ENCODE measurements at places on chromosomes 6 and 20.

DNA sequence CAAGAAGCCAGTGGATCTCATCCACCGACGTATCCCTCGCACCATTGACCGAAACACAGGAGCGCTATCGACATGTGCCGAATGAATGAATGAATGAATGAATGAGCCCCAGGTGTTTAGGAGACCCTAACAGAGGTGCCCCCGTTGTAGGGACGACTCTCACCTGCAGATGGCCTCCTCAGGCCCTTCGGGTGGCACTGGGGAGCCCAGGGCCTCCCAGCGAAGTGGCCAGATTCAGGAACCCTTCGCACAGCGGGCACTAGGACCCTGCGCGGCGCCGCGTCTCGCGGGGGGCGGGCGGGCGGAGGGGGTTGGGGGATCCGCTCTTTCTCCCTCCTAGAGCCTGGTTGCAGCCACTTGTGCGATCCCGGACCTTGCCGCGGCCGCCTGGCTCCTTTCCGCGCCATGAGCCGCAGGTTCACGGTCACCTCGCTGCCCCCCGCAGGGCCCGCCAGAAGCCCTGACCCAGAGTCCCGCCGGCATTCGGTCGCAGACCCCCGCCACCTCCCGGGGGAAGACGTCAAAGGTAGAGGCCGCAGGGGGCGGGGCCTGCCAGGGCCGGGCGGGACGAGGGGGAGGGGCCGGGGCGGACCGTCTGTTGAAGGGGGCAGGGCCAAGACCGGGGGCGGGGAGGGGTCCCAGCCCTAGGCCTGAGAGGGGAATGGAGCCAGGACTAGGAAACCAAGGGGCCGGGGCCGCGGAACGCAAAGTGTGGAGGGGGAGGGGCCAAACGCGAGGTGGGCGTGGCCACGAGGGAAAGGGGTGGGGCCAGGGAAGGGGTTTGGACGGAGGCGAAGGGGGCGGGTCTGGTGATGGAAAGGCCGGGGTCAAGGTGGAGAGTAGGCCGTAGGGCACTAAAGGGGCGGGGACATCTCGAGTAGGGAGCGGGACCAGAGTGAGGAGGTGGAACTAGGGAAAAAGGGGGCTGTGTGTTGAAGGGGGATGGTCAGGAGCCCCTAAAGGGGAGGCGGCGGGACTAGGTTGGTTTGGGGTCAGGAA, 7.4 kb upstream of the SLC12A5 start:
- DNase-seq, result no peak

DNA sequence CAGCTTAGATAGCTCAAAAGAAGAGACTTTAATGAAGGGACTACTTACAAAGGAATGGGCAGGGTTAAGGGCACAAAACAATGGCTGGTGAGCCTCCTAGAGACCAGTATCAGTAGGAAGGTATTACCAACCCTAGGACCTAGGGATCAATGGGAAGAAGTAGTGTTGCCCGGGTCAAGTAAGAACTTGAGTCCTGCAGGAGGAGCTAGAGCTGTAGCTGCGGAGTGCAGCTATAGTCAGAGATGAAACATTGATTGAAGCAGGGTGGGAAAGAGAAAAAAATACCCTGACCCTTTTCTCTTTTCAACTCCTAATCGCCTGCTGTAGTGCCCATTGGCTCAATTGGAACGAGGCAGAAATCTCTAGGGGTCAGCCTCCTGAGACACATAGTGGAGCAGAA, 144.0 kb downstream of the FLRT3 start:
- DNase-seq, result no peak

- DNase-seq, result no peak
Observed at GRCh38 chr6:4975506-4975905, 28.3 kb downstream of the RPP40 start.

GRCh38 chr6:27406085-27406484, 17.5 kb downstream of the ZNF391 start:
- no peak for DNase-seq

DNA sequence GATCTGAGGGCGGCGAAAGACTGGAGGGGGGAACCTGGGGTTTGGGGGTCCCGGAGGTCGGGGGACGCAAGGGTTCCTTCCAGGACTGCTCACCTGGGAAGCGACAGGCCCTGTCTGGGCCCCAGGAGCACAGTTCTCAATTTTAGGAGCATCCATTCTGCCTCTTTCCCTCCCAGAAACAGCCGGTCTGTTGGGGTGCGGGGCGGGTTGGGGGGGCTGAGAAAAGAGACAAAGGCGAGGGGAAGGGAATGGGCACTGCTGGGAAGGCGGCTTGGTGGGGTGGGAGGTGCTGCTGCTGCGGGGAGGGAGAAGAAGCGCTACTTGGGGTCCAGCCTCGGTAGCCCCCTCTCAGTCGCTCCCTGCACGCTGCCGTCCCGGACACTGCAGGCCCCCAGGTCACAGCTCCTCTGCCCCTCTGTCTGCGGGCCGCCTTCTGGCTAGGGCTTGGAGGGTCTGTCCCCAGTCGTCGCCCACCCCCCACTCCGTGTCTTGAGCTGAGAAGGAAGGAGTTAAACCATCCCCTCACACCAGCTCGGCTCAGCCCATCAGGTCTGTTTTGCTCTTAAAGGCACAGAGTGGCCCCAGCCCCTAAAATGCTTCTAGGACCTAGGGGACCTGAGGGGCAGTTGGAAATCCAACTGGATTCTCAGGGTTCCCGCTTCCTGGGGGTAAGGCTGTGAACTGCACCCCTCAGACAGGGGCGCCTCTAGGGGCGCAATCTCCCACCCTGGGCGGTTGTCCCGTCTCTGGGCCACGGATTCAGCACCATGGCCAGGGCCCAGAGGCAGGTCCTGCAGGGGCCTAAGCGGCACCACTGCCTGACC, 690 bp downstream of the GDAP1L1 start:
- no peak for DNase-seq

DNA sequence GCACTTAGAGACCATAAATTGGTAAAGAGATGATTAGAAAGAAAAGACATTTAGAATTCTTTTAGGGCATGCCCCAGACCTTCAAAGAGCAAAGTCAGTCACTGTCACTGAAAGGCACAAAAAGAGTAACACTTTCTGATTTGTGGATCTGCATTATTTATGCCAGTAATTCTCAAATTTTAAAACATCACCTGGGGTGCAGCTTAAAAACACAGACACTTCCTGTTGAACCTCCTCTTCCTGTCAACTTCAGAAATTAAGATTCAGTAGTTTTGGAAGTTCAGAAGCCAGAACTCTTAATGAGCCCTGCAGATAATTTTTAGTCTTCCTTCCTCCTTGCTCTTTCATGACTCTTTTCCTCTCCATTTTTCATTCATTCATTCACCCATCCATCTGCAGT, 137.5 kb downstream of the NRN1 start:
- no peak for DNase-seq

- peak; percentile 17 for DNase-seq
Observed at GRCh38 chr6:53492860-53493634, 51.9 kb downstream of the GCLC start.

DNA sequence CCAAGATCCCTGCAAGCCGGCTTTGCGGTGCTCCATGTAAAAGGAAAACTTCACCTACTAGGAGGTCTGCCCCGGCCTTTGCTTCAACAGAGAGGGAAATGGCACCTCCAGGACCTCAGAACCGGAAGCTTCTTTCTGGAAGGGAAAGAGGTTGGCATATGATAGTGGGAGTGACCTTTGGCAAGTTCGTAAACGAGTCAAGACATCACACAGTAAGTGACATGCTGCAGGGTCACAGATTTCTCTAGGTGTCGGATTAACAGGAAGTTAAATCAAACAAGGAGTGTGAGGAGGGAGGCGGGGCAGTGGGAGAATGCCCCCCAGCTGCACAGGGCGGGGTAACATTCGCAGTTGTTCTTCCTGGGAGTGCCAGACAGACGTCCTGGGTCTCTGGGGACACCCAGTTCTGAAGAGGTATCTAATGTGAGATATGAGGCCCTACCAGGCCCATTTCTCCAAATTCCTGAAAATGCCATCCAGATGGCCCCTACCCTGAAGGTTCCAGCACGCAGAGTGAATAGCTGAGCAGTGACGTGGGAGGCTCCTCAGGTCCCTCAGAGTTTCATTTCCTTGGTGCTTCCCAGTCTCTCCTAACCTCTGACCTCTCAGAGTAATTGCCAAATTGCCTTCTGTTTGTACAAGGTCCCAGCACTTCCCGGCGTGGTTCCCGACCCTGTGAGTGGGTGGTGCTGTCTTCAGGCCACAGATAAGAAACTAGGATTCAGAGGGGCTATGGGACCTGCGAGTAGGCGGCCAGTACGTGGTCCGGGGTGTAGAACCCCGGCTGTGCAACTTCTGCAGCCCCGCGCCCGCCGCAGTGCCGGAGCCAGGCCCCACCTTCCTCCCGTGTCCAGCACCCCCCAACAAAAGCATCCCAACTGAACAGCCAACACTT, 1.9 kb downstream of the RRBP1 start:
- DNase-seq, result no peak

GRCh38 chr6:2784930-2785329, 19.7 kb downstream of the WRNIP1 start:
- no peak for DNase-seq

DNA sequence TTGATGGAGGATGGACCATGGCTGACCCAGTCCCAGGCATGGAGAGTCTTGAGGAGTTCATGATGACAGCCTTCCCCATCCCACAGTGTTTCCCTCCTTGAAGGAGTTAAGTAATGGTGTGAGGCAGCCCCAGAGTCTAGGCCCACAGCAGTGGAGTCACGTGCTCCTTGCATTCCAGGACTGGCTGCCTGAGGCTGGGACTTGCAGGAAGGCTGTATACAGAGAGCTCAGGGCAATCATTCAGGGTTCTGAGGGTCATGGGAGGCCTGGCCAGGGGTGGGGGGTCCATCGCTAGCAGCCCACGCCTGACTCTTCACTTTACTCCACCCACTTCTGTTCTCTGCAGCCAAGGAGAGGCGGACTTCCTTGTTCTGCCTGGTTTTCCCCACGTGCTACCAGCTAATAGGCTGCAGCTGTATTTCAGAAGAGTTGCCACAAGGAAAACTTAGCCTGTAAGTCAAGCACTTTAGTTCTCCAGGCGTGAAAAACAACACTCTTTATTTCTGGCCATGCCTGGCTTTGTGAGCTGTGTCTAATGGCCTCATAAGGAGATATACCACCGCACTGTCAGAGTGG, 272.5 kb downstream of the DHX35 start:
- no peak for DNase-seq

DNA sequence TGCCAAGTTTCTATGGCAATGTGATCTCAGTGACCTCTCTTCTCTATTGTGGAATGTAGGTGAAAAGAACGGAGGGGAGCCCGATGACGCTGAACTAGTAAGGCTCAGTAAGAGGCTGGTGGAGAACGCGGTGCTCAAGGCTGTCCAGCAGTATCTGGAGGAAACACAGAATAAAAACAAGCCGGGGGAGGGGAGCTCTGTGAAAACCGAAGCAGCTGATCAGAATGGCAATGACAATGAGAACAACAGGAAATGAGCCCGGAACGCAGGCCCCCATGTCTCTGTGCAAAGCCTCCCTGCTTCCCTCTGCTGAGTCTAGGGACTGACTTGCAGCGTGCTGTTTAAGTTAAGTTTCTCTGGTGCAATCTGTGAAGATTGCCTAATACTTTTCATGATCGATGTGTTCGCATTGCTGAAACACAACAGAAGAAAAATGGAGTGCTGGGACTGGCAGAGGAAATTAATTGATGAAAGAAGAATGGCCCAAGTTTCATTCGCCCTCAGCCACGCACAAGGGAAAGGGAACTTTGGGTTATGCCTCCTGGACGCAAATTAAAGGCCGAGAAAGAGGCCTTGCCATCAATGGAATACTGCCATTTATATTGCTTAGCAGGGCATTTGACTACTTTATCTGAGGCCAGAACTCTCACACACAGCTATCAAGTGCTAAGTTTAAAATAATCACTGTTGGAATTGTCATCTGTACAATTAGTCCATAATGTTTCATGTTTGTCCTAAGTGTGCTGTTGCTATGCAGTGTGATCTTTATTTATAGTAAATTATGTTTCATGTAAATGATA, 146.4 kb downstream of the AKAP7 start:
- DNase-seq, result no peak

GRCh38 chr6:11854408-11855165, 76.0 kb upstream of the ADTRP start:
- no peak for DNase-seq

DNA sequence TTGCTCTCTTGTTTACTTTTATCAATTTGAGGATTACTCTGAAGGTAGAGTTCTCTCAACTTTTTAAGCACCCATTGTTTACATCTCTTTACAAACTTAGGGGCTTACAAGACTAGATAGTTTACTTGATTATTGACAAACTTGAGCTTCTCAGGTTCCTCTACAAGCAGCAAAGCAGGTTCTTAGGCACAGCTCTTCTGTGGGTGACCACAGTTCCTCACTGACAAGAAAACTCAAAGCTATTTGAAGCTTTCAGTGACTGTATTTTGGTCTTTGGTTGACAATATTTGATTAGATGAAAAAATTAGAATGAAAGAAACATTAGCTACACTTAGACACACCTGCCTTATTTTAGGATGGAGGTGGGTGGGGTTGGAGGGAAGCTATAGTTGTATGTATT, 327.3 kb upstream of the RUNX2 start:
- no peak for DNase-seq

DNA sequence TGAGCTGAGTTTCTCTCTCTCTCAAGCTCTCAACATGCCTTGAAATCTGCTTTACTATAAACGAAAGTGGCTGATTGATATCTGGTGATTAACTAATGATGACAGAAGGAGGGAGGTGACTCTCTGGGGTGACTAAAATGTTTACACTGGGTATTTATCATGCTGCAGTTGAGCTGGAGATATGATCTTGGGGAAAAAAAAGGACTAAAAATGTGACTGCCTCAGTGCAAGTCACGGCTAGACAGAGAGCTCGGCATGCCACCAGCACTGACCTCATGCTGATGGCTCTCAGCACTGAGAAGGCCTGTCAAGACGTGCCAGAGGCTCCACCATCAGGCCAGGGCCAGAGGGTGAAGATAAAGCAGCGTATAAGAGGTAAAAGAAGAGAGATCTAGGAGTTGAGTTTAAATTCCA, 103.1 kb upstream of the SPACA1 start:
- DNase-seq, result no peak

- DNase-seq, result no peak
Observed at GRCh38 chr6:156906451-156906850, 129.3 kb downstream of the ARID1B start.

DNA sequence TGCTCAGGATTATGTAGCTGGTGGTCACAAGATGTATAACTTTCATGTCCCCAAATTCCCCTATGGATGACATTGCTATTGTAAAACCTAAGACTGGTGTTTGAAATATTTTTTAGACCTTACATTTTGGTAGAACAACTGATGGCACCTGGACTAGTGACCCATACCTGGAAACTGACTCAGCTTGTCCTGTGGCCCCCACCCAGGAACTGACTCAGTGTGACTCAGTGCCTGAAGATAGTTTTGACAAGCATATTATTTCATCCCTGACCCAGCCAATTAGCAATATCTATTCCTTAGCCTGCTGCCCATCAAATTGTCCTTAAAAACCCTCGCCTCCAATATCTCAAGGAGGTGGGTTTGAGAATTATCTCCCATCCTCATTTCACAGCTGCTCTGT, 90.9 kb upstream of the GRIK2 start:
- no peak for DNase-seq

GRCh38 chr20:11379257-11380011, 538.3 kb upstream of the BTBD3 start:
- DNase-seq, result peak; percentile 18

- no peak for DNase-seq
Observed at GRCh38 chr6:33628401-33628964, 7.4 kb downstream of the ITPR3 start.

Data from brain pericyte (primary cell).